Fibroblast of upper back skin (primary cell): ENCODE measurements at places on chromosomes 12 and 14.
A peak's percentile ranks its signal among the peaks of the same experiment; 100 is the strongest.

DNA sequence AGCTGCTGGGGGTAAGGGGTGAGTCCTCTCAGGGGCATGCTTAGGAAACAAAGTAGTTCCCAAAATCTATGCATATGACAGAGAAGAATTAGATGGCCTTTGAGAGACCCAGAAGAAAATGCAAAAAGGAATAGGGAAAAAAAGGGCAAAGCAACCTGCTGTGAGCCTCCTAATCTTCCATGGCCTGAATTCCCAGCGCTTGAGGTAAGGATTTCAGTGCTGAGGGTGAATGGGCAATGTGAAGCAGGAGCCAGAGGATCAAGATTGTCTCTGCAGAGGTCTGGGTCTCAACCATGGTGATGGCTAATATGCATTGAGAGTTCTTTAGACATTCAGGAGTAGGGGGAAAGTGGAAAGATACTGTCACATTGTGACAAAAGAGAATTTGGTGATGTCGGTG is 31.5 kb downstream of the GPR65 start:
- no peak for DNase-seq

DNA sequence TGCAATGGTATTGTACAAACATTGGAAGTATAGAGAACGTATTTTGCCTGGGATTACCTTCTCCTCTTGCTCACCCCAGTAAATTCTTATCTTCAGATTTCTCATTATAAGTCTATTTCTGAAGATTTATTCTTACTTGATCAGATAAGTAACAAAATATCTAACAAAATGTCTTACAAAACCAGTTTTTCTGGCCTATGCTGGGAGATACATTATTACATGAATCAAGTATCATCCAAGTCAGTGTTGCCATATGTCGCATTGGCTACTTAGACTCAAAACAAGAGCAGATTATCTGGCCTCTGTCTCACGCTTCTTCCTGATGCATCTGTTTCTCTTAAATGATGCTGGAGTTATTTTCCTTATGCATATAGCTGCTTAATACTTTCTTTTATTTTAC is 408.5 kb downstream of the CCER1 start:
- DNase-seq: no peak

DNA sequence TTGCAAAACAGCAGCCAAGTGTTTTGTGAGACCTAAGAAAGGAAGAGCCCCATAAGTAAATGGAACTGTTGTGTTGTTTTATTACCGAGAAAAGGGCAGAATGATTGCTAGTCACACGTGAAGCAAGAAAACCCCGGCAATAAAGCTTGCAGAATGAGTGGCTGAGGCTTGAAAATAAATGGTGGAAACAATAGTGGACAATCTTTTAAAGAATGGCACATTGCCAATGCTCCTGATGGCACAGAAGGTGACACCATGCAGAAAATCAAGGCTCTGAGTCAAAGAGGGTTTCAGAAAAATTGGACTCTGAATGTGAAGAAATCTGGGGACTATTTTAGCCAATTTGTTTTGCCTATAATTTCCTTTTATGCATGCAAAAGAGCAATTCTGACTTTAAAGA is 4.0 kb upstream of the AQP2 start:
- no peak for DNase-seq

DNA sequence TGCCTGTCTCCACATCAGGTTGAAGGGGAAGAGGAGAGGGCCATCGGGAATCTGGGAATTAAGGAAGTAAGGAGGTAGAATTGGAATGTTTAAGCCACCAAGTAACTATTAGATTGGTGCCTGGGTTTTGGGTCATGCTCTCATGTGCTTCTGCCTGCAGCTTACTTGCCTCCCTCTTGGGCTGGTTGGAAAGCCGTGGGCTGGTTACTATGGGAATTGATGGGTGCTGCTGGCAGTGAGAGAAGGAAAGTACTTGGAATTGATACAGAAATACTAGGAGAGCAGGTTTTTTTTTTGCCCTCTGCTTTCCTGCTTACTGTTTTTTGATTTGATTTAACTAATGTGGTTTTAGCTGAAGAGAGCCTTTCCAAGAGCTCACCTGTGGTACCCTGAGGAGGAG is 493.5 kb upstream of the RGS6 start:
- DNase-seq: peak; percentile 62

GRCh38 chr14:67228325-67228984 is 12.8 kb upstream of the PALS1 start:
- DNase-seq: no peak

DNA sequence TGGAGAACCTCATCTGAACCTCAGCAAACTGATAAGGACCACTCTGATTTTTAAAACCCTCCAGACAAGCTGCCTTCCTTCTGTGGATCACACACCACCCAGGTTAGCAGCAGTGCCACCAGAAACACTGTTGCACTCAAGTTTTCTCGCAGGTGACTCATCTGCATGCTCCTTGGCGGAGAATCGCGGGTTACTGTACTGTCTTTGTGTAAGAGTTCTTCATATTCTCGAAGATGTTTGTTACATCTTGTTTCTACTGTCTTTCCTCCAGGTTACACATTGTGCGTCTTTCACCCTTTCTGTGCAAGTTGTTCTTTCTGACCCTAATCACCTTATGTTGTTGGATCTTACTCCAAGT is 331.2 kb downstream of the CACNA1C start:
- DNase-seq: peak; percentile 21

GRCh38 chr14:94689218-94689984 is 77.2 kb downstream of the SERPINA3 start:
- peak; percentile 49 for DNase-seq

DNA sequence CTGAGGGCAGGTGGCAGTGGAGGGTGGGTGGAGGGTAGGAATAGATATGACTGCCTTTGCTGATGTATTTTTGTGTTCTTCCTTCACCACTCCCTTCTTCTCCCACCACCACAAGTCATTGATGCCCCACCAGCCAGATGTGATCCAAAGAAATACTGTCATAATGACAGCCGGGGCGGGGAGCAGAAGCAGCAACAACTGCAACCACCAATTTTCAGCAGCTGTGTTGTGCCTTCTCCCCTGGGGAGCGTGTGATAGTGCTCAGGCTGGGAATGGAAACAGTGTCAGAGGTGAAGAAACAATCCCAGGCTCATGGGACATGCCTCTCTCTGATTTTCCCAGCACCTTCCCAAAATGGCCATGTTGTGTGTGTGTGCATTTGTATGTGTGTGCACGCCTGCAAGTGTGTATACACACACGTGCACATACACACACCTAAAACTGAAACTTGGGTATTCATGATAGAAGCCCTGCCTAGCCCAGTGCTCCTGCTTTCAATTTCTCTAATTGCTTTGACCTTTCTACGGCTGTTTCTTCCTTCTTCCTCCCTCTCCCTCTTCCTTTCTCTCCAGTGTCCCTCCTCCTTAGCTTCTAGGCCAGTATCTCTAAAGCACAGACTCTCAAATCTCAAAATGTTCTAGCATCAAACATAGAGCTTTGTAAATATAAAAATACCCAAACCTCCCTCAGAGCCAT is 299.2 kb upstream of the FKBP4 start:
- DNase-seq: no peak

- DNase-seq: no peak
These were observed 100.2 kb upstream of the PRICKLE1 start for GRCh38 chr12:42689699-42690098.

- no peak for DNase-seq
These were observed 69.2 kb downstream of the SLC6A12 start for GRCh38 chr12:144650-145284.

DNA sequence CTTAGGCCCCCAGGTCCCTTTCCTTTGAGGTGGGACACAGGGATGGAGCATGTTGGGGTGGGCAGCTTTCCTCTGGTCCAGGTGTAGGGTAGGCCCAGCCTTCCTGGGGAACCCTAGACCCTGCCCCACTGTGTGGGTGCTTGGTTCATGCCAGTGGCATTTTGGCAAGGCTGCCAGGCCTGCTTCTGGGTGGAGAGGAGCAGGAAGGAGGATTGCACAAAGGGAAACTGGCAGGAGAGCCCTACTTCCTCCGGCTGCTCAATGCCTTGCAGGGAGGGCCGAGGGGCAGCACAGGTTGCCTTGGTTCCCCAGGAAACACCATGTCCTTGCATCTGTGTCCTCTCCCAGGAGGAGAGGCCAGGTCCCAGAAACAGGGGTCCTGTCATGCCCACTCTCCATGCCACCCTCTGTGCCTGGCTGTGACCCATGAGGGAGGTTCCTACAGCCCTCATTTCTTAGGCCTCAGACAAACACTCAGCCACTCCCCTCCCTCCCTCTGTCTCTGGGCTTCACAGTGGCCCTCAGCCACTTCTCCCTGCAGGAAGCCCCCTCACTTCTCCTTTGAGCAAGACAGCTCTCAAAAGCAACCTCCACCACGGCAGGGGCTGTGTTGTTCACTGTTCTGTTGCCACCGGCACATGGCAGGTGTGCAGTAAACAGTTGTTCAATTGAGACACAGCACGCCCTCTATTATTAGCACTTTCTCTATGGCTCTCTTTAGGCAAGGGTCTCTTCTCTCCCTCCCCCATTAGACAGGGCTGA is 6.8 kb upstream of the KRT80 start:
- DNase-seq: no peak

DNA sequence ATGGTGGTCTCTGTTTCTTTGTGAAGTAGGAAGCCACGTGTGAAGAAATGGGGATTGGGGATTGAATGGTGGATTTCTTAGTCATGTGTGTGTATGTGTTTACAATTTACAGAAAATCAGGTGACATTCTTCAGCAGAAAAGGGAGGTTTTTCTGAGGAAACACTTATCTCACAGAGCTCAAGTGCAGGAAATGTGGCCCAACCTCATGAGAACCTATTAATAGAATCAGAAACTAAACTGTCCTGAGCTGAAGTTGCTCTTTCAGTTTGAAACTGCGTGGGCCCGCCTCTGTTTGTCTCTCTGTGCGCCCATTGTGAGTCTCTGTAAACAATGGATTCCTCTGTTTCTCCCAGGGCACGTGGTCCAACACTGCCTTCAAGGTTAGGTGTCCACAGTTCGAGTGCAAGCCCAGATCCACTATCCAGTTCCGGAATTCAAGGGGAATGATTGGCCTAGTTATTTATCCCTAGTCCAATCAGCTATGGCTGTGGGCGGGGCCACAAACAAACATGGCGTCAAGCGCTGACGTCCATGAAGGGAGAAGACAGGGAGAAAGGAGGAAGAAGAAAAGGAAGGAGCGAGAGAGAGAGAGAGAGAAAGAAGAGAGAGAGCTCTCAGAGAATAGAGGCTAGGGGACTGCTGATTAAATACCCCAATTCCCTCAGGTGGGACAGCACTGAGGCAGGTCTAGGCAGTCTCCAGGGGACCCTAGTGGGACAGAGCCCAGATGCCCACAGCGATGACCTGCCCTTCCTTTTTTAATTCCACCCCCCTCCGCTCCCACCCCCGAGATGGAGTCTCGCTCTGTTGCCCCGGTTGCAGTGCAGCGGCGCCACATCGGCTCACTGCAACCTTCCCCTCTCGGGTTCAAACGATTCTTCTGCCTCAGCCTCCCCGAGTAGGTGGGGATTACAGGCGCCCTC is 31.4 kb upstream of the C12orf76 start:
- no peak for DNase-seq

DNA sequence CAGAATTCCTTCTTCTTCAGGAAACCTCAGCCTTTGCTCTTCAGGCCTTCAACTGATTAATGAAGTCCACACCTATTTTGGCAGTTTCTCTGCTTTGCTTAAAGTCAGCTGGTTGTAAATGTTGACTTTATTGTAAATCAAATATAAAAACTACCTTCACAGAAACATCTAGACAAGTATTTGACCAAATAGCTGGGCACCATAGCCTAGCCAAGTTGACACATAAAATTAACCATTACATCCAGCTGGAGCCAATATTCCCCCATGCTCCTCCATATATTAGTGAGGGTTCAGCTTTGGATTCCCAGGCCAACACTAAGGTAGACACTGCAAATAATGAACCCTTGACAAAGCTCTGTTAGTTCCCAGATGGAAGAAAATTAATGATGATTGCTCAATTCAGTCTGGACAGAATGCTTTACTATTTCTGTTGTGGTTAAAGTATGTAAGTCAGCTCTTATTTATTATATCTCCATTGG is 125.5 kb downstream of the ZFP36L1 start:
- DNase-seq: peak; percentile 96

DNA sequence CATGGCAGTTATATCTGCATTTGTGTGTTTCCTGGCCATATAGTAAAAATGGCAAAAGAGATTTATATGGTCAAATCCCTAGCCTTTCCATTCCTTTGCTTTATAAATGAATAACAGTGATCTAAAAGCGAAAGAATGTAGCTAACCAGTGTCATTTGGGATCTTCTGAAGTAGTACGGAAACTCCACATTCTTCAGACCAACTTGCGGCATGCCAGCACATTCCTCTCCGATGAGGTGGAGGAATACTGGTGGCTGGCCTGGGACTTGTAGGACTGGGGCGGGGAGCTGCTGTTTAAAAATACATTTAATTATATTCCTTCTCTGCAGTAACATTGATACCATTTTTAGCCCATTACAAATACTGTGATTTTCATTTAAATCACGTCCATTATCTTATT is 85.3 kb downstream of the SAMD4A start:
- DNase-seq: peak; percentile 99

DNA sequence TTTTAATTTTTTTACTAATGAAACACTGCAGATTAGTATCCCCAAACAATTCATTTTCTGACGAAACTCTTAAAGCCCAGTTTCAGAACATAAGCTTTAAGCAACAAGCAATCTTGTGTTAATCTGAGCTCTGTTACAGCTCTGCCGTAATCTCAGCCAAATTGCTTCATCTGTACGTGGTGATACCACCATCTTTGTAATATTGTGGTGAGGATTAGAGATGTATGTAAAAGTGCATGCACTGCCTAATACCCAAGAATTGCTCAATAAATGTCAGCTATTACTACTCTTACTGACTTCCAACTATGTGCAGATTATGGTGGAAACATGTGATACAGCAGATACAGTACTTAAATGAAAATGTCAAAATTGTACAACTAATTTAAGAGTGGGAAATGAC is 1.8 kb downstream of the AKAP5 start:
- DNase-seq: no peak
